Dermis blood vessel endothelial cell (primary cell): ENCODE measurements at places on chromosomes 7 and 10.

DNA sequence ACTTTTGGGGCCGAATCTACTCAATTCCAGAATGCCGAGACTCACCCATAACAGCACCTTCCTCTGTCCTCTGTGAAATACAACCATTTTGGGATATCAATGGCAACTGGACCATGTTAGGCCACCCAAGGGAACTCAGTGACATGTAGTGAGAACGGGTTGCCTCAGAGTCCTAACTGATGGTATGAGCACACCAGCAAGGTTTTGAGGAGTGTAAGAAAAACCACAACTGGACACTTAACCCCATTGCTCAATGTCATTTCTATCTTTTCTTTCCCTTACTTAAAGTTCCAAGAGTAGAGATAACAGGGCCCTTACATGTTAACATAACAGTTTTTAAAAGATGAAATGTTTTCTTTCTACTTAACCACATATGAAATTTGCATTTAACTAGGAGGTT is 67.1 kb downstream of the TNS3 start:
- no peak for DNase-seq

GRCh38 chr10:10533437-10533836 is 484.2 kb upstream of the CELF2 start:
- no peak for DNase-seq

DNA sequence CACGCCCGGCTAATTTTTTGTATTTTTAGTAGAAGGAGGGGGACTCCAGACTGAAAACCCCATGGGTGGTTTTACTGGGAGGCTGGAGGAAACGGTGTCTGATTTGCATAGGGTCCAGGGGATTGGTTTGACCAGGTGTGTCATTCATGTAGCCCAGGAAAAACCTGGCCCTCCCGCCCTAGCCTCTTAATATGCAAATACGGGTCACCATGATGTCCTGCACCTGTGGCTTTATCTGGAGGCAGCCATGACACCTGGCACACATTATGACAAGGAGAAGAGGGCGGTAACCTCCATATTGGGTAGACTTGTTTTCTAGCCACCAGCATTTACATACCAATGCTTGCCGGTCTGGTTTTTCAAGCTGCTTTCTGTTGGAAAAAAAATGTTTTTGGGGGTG is 68.0 kb downstream of the TRIL start:
- DNase-seq = no peak

- DNase-seq = no peak
Observed at GRCh38 chr7:94683066-94683465, 27.1 kb upstream of the SGCE start.

DNA sequence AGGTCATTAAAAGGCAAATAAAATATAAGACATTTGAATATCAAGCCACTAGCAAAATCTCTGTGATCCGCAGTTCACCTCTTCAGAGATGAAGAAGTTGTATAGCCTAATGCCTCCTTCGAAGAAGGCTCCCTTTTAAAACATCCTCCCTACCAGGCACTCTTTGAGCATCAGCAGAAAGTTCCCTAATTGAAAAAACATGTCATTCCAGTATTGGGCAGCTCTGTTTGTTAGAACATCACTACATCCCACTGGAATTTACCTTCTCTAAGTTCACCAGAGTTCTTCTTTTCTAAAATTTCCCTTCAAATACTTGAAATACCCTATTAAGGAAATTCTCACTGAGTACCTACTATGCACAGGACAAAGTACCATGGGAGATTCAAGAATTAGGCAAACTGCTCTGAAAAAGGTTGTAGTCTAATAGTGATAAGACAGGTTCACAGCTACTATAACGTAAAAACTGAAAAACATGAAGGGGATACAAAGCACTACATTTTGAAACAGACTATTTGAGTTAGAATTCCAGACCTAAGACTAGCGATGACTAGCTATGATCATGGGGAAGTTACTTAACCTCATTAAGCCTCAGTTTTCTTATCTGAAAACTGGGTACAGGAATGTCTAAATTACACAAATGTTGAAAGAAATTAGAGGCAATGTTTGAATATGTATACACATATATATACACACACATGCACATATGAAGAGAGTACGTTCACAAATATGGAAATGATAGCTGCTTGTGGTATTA is 128.7 kb downstream of the ELAPOR2 start:
- no peak for DNase-seq

DNA sequence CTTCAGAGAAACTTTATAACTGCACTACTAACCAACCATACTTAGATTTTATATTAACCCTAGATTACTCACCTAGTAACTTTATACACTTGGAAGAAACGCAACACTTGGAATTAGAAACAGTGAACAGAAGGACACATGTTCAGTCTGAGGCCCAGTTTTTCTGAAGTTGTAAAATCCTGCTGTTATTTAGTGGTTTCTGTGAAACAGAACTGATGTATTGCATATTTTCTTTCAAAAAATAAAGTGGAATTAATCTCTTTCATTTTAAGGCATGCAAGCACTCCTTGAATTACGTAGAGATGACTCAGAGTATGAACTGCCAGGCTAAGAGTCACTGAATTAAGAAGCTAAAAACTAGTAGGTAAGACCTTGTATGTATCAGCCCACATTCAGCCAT is 215.8 kb downstream of the SKAP2 start:
- no peak for DNase-seq

DNA sequence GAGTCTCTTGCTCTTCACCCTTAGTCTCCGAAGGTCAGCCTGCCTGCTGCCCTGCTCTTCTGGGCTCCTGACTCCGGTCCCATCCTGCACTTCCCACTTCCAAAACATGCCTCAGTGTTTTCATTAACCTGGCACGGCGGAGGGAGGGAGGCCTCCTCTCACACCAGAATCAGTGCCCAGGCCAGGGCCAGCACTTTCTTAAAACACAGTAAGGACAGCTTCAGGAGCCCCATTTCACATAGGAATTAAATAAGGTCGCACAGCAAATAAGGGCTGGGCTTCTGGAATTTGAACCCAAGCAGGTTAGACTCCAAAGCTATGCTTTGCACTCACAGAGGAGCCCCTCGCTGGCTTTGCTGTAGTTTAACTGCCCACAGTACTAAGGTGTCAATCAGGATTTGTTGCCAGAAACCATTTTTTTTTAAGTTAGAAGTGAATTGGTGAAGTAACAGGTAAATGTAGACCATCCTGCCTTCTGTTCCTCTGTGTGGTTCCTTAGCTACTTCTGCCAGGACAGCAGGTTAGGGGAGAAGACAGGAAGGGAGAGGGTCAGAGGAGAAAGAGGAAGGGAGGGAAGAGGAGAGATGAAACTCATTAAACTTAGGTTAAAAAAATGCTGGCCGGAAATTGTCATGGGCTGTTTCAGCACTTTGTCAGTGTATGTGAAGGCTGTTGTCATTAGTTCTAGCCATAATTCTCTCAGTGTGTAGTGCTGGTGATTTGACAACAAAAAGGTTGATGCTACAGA is 1.1 kb downstream of the RASSF4 start:
- no peak for DNase-seq

DNA sequence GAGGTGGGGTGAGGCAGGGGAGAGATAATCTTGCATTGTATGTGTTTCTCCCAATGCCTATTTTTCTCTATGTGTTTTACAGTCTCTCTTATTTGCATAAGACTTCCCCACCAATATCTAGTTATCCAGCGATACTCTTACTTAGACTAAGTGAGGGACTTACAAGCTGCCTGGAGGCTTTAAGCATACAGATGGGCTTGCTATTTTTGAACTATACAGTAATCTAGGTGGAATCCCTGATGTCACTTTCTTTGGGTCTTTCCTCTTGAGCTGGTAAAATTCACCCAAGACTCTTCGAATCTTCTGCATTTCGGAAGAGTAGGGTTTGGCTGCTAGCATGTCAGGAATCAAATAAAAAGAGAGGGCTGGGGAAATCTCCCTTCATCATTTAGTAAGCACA is 76.6 kb downstream of the NDUFB2 start:
- DNase-seq = no peak

GRCh38 chr7:155541986-155542675 is 4.2 kb downstream of the CNPY1 start:
- no peak for DNase-seq

- DNase-seq = no peak
Observed at GRCh38 chr7:67878808-67879207, 882.2 kb downstream of the TYW1 start.

DNA sequence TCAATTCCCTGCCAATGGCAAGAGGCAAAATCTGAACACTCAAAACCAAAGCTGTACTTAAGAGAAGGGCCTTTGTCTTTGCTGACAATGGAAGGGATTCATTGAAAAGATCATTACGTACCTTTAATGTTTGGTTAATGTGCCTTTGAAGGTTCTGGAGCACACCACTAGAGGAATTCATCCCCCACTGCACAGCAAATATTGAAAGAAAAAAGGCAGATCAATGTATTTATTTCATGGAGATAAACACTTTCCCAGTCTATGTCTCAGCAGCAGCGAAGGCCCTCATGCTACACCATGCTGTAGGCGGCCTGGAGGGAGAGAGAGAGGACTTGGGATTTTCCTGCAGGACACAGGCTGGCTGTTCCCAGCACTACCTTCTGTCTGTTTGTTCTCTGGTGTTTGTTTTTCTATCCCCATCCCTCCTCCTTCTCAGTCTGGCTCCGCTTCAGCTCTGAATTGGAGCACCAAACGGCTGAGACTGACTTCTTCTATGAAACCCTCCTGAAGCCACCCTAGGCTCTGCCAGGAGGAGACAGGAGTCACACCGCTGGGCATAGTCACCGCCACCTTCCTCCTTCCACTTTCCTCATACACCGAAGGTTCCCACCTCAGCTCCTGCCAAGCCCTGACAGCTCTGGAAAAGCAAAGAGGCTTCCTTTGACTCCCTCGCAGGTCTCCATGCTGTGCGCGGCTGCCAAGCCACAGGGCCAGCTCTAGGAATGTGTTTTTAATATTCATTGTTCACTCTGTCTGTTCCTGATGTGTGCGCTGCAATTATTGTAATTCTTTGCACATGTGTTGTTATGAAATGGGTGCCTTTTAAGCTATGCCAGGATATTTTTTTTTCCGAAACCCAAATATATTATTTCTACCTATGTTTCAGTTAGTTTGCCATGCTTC is 301.5 kb downstream of the FZD1 start:
- no peak for DNase-seq

DNA sequence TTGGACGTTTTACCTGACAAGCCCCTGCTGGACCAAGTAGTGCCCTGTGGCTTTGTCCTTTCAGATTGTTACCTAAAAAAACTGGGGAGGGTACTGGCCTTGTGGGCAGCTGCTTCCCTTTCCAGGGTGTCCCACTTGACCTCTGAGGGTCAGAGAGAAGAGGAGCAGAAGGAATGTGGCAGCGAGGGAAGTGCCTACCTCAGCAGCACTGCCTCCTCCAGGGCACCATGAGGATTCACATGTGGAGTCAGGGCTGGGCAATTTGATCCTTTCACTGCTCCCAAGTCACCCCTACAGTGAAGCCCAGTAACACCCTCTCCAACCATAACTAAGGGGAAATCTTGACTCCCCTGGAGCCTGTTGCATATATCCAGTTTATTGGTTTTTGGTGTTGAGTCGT is 64.6 kb downstream of the ITGB1 start:
- DNase-seq = no peak

DNA sequence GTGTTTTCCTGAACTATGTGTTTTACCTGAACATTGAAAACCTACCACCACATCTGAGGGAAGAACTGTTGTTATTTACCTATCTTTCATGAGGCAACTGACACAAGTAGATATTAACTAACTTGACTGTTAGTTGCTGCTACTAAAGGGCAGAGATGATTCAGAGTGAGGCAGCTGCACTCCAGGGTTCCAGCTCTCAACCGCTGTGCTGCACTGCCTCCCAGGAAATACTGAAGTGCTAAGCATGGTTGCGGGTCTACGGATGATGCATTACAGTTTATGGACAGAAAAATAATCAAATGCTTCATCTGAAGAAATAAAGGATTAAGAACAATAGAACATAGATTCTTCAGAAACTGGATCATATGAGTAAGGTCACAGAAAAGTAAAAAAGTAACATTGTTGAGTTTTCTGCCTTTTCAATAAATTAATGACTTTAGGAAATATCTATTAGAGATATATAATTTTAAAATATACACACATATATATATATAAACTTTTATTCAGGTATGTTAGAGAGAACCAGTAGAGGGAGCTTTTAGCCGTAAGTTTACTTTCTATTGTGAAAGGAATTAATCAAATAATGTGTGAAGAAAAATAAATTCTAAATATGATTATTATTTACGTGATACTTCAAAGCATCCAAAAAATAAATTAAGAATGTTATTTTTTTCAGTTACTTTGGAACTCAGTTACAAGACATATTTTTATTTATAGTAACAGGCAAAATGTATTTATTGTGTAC is 620.0 kb downstream of the CNTNAP2 start:
- DNase-seq = no peak

- no peak for DNase-seq
Observed at GRCh38 chr7:50391386-50391785, 58.8 kb downstream of the FIGNL1 start.

DNA sequence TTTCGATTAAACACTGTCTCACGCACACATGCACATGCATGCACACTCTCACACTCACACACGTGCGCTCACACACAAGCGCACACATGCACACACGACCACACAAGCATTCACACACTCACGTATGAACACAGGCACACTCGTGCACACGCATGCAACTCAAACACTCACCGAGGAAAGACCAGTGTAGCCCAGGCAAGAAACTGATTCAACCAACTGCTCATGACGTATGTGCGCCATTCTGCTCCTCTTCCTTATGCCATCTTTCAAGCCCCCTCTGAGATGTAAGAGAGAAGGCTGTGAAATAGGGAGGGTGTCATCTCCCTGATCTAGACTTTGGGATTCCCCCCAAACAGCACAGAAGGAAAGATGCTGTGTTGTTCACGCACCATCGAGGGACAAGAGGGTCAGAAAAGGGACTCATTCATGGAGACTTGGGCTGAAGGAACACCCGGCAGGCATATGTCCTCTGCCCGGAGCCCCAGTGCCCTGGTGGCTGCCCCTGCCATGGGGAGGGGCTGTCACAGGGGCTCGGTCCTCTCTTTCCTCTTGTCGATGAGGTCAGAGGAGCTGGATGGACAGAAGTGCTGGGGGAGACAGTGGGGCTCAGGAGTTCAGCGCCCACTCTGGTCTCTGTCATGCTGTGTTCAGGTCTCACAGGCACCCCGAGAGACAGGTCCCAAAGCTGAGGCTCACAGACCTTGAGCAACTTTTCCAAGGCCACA is 130.1 kb upstream of the SHH start:
- no peak for DNase-seq

DNA sequence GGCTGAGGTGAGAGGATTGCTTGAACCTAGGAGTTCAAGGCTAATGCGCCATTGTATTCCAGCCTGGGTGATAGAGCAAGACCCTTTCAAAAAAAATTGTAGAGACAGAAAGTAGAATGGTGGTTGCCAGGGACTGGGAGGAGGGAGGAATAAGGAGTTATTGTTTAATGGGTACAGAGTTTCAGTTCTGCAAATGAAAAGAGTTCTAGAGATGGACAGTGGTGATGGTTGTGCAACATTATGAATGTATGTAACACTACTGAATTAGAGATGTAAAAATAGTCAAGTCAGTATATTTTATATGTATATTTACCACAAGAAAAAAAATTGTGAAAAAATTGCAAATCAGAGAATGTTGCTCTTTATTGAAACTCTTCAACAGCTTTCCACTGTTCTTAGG is 266.5 kb upstream of the NPY start:
- no peak for DNase-seq

GRCh38 chr7:140456551-140457051 is 22.7 kb downstream of the MKRN1 start:
- DNase-seq = no peak
